ENCODE measurements at places on chromosomes 13 and 19.

- no peak for DNase-seq
Measured at GRCh38 chr19:51142119-51142518, at the start of gene SIGLEC7. SIGLEC7 (plus strand) TSS chr19:51142301; CDS start chr19:51142370, 69 bp downstream.

- no peak for DNase-seq
Measured at GRCh38 chr19:39131255-39131755, 5.7 kb downstream of the PAK4 start.

DNA sequence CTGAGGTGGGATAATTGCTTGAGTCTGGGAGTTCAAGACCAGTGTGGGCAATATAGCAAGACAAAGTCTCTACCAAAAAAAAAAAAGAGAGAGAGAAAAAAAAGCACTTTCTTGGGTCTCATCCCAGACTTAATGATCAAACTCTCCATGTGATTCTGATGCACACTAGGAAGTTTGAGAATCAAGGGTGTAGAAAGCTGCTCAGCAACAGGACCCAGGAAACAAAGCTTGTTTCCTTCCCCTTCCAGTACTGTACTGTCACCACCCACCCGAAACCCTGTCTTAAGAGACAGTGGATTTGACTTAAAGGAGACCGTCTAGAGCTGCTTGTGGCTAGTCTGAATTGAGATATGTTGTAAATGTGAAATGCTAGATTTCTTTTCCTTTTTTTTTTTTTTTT, 5.8 kb downstream of the MISP3 start:
- no peak for DNase-seq

DNA sequence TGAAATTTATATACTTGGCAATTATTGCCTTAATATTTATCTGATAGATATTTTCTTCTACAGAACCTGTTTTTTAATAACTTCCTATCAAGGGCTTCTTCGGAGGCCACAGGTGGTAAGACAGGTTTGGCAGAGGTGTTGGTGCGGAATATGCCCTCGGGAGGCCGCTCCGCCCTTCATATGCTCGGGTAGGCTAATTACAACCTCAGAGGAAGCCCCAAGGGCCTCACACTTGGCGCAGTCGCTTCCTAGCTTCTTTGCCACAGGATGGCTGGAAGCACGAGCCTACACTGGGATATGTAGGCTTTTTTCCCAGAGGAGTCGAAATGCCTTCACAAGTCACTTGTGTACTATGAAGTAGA, 68.8 kb downstream of the LMO7 start:
- no peak for DNase-seq

DNA sequence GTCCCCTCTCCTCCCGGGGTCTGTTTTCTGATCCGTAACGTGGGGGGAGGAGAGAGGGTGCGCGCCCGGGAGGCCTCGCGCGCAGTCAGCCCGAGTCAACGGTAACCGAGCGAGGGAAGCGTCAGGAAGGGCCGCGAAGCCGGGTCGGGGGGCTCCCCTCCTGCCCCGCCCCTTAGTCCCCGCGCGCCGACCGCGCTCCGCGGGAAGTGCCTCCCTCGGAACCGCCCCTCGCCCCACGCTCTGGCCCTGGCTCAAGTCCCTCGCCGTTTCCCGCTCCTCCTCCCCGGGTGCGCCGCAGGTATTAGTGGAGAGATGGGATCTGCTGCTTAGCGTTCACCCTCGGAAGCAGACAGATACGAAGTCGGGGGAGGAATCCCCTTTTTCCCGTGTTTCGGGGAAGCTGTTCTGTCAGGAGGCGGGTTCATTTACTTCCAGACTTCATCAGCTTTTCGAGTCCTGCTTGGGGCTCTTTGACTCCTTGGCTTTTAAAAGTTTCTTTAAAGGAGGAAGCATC, 770 bp downstream of the HNRNPM start:
- DNase-seq: peak; percentile 15

DNA sequence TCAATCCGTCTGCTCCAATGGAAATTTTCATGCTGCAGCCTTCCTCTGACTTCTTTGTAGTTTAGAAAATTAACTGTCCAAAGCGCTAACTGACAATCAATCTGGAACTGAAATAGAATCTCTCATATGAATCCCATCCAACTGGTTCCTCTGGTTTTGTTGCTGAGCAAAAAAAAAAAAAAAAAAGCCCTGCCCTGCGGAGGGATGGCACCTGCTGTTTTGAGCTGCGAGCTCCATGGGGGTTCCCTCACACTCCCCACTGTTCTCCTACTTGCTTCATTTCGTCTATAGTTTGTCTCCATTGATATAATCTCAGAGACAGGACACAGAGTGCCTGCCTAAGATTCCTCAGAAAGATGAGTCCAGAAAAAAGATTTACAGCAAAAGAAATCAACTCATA, 33.4 kb downstream of the FAAP24 start:
- DNase-seq: no peak

GRCh38 chr13:106350208-106350607, 185.3 kb downstream of the EFNB2 start:
- no peak for DNase-seq

DNA sequence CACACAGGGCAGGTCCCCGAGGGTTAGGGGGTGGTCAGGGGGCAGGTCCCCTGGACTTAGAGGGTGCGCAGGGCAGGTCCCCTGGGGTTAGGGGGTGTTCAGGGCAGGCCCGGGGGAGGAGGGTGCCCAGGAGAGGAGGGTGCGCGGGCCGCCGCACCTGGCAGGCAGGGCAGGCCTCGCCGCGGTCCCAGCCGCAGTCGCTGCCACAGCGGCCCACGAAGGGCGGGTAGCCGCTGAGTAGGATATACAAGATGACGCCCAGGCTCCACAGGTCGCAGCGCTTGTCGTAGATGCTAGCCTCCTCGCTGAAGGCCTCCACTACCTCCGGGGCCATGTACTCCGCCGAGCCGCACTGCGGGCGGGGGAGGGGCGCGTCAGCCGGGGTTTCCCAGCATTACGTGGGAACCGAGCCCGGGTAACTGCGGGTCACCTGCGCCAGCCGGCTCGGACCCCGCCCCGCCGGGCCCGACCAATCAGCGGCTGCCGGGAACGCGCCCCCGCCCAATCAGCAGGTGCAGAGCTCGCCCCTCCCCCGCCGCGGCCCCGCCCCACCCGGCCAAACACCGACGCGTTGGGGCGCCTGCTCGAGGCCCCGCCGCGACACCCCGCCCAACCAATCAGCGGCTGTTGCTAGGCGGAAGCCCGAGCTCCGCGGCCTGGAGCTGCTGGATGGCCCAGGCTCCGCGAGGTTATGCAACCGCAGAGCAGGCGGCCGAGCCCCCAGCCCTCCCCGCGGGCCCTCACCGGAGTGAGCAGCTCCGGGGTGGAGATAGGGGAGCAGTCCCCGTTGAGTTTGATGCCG, 9.2 kb downstream of the MKNK2 start:
- DNase-seq: peak; percentile 97

Measured in memory B cell (primary cell).